Stimulated activated CD8-positive, alpha-beta memory T cell treated with anti-CD3 and anti-CD28 coated beads, Interleukin-7, amount 100 ng/mL, for 48 hours (primary cell): ENCODE measurements at places on chromosomes 16 and 17.

DNA sequence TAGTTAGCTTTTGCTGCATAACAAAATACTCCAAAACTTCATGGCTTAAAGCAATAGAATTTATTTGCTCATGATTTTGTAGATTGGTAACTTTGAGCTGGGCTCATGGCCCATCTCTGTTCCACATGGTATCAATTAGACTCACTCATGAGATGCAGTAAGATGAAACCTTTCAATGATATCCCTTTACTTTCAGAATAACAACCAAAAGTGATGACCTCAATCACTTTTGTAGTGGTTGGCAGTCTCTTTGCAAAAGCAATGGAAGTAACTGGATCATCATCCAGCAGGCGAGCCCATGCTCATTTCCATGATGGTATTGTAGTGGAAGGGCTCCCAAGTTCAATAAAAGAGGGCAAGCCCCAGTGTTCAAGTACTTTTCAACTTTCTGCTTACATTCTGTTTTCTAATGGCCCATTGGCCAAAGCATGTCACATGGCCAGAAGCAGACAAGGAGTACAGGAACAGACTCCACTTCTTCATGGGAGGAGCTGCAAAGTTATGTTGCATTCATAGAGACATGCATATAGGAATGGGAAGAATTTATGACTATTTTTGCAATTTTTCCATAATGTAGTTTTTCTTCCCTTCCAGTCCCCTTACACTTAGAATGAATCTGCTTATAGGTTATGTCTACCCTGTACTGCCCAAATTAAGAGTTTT lies 41.7 kb downstream of the EFCAB5 start:
- no peak for DNase-seq

DNA sequence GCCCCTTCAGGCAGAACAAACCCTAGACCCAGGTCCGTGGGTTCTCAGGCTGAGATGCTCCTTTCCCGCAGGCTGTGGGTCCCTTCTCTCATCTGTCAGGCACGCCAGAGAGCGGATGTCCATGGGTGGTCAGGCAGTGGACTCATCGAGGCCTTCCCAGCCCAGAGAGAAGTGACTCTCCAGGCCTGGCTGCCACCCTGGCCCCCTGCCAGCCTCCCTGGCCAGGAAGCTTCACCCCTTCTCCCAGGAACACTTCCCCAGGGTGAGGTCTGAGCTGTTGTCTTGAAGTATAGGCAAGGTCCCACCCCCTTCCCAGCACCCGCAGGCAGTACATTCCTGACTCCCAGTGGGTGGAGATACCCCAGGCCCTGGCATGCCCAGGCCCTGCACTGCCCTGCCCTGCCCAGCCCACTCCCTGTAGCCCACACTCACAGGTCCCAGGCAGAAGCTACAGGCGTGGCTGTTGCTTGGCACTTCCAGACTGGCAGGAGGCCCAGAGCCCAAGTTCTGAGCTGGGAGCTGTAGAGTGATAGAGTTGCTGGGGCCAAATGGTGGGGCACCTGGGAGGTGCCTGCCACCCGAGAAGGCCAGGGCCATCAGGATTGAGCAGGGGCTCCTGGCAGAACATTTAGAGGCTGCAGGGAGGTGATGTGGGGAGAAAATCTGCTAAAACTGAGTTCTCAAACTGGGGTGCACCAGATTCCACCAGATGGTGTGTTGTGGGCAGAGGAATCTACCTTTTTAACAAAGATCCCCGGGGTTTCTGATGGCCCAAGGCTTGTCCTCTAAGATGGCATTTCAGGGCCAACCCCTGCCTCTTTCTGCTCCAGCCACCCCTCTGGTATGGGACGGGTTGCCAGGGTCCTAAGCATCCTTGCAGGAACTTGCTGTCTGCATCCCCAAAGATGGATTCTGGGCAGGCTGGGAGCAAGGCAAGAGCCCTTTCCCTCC lies 6.7 kb downstream of the ITGA3 start:
- DNase-seq, result no peak

- no peak for DNase-seq
These were observed 17.6 kb upstream of the ITGAM start for GRCh38 chr16:31242206-31242605.

DNA sequence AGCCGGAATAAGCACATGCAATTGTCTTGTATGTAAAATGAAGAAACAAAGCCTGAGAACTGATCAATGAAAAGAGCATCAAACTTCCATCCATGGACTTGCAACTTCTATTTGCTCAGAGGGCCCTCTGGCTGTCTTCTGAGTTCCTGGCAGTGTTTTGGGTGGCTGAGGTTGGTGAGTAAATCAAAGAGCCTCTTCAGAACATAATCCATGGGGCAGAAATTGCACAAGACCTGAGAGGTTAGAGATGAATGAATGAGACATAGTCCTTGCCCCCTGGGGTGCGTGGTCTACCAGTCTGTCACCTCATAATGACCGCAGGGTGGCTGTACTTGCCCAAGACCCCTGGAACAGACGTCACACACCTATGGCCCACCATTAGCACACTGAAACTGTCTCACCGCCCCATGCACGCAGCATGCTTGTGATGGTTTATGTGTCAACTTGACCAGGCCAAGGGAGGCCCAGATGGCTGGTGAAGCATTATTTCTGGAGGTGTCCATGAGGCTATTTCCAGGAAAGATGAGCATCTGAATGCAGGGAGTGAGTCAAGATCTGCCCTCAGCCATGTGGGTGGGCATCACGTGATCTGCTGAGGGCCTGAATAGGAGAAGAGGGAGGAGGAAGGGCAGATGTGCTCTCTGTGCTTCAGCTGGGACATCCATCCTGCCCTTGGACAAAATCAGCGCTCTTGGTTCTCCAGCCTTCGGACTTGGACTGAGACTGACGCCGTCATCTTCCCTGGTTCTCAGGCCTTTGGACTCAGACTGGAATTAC lies 8.3 kb downstream of the PIK3R6 start:
- peak; percentile 37 for DNase-seq

GRCh38 chr17:49880291-49881053 lies 32.6 kb upstream of the TAC4 start:
- DNase-seq, result peak; percentile 48

- no peak for DNase-seq
These were observed 112.0 kb upstream of the HAS3 start for GRCh38 chr16:68993456-68993855.

DNA sequence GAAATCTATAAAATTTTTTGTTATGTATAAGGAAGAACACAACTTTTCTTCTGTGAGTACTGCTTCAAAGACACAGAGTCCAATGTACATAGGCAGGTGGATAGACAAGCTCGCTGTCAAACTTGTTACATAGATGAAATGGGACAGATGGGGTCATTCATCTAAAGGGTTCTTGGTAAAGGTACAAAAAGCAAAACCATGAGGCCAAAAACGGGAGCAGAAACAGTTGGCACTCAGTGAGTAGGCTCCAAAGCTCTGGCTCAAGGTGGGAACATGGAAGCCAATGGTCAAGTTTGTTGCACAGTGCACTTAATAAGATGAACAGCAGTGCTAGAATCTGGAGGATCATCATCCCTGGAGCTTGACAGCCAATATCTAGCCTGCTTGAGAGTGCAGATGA lies 979.0 kb upstream of the EEF2KMT start:
- DNase-seq, result no peak
